ENCODE measurements at places on chromosomes 1 and 21. TPM values are rescaled to one million over a fixed set of nuclear protein-coding genes. Genes with fewer than 3 reads are reported as not detected.

Gene SPRR2D
- total RNA-seq: not detected

Gene OR2L3
- total RNA-seq: not detected

Gene SYT2
- not detected for total RNA-seq

DNA sequence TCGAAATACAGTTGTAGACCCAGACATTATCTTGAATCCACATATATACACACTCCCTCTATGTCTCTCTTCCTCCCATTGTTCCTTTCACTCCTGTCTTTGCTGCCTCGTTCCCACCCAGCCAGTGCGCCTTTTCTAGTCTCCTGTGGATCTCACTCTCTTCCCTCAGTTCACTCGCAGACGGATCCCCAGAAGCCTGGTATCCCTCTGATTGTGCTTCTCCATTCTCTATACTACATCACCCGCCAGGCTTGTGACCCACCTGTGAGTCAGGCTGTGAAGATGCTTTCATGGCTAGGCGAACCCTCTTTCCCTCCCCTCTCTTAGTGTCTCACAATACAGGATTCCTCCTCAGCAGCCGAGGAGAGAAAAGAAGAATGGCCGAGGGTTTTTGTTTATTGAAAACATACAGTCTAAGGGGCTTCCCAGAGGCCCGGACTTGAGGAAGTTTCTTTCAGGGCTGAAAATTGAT is 1.5 kb downstream of the HCN3 start:
- no peak for DNase-seq

- no peak for DNase-seq
Measured at GRCh38 chr1:45254490-45254889, 48.1 kb upstream of the ZSWIM5 start.

- no peak for DNase-seq
Measured at GRCh38 chr1:86381223-86381622, 14.9 kb downstream of the ODF2L start.

DNA sequence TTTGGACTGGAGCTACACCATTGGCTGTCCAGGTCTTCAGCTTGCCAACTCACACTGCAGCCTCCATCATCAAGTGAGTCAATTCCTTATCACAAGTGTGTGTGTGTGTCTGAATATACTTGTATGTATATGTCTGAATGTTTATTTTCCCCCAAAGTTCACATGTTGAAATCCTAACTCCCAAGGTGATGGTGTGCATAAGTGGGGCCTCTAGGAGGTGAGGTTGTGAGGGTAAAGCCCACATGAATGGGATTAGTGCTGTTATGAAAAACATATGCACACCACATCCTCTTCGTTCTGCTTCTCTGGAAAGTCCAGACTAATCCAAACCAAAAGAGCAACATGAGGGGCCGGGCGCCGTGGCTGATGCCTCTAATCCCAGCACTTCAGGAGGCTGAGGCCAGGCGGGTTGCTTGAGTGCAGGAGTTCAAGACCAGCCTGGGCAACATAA is 48.7 kb upstream of the LBR start:
- no peak for DNase-seq

DNA sequence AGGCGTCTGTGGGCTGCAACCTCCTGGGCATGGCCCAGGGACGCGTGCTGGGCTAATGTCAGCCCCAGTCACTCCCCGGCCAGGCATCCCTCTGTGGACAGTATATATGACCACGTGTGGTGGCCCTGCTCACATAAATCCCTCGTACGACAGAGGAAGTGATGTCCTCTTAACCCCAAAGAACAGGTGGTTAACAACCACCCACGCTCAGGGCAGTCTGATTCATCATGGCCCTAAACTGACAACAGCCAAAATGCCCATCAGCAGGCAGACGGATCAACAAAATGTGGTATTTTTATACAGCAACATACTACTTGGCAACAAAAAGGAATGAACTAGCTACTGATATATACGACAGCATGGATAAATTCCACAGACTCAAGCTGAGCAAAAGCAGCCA is 51.0 kb downstream of the ECE1 start:
- no peak for DNase-seq

DNA sequence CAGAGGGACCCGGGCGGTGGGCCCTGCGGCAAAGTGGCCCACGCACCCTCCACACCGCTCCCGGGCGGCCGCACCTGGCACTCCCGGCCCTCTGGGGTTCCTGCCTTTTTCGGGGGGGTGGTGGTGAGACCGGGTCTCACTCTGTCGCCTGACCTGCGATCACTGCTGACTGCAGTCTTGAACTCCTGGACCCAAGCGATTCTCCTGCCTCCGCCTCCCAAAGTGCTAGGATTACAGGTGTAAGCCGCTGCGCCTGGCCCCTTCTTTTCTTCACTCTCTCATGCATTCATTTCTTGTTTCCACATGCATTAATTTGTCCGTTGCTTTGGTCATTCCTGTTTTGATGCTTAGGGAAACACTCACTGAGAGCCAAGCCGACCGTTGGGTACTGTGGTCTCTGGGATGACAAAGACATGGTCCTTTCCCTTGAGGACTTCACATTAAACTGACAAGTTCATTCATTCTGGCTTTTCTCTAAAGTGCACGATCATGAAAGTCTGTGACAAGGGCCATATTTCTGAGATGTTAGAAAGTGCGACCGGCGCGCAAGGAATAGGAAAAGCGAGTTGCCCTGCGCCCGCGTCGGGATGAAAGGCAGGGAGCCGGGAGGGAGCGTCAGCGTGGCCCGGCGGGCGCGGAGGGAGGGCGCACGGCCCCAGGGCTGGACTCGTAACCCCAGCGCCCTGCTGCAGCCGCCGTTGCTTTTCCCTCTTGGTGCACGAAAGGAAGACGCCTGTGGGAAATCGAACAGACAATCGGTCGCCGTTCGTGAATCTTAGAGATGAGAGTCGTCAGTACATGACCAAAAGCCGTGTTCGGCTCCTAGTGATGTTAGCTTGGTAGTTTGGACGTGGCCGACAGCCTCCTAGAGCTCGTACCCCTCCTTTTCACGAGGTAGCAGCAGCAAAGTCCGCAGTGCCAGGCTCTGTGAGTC is 1.0 kb upstream of the MCOLN2 start:
- no peak for DNase-seq
